Stimulated activated CD4-positive, alpha-beta T cell treated with anti-CD3 and anti-CD28 coated beads, Interleukin-1b, Interleukin-23, amount 100 ng/mL, for 48 hours (primary cell): ENCODE measurements at places on chromosomes 5 and 9.

GRCh38 chr5:93850311-93850710, 108.9 kb upstream of the POU5F2 start:
- DNase-seq, result no peak

DNA sequence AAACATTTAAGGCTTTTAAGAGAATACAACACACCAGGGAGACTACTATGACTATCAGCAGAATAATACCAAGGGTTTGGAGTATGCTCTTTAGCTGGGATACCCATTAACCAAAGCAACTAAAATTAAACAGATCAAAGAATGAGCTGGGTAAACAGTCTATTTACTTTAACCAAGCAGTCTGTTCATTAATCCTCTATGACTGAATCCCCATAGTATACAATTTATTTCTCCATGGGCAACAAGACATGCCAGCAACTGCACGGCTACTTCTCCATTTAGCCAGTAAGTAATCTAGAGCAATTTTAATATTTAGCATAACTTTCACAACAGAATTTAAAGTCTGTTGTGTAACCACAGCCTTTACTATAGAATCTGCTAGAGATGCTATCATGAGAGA, 77.6 kb downstream of the CDO1 start:
- no peak for DNase-seq

GRCh38 chr5:10480237-10480985, 38.7 kb downstream of the ROPN1L start:
- DNase-seq, result no peak

- no peak for DNase-seq
Measured at GRCh38 chr5:179233909-179234562, 111.2 kb downstream of the ADAMTS2 start.

DNA sequence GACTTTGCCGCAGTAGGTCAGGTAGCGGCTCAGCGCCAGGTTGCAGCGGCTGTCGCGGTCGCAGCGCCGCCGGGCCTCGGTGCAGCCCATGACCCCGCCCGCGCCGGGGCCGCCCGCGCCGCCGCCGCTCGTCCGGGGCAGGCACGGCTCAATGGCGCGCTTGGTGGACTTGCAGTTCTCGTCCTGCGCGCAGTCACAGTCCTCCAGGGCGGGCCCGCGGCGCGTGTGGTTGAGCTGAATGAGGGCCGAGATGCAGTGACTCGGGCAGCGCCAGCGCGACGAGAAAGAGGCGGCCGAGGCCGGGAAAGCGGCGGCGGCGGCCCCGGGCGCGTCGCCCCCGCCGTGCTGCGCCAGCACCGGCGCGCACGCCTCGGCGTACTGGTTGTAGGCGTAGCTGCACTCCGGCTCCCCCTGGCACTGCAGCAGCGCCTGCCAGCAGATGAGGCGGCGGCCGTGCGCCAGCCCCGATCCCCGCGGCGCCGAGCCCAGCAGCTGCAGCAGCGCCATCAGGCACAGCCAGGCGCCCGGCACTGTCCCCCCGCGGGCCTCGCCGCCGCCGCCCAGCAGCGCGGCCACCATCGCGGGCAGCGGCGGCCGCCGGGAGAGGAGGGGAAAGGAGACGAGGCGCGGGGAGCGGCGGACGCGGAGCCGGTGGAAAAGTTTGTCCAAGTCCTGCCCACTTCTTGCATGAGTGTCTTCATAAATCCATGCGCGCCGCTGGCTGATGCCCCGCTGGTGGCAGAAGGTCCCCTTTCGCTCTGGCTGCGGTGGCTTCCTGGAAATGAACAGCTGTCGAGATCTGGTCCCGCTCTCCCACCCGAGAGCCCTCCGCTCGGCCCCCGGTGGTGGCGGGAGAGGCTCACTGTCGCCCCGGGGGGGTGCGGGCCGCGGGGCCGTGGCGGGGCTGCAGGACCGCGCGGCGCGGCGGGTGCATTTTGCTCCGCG, 833 bp downstream of the GAS1 start:
- DNase-seq, result peak; percentile 62

DNA sequence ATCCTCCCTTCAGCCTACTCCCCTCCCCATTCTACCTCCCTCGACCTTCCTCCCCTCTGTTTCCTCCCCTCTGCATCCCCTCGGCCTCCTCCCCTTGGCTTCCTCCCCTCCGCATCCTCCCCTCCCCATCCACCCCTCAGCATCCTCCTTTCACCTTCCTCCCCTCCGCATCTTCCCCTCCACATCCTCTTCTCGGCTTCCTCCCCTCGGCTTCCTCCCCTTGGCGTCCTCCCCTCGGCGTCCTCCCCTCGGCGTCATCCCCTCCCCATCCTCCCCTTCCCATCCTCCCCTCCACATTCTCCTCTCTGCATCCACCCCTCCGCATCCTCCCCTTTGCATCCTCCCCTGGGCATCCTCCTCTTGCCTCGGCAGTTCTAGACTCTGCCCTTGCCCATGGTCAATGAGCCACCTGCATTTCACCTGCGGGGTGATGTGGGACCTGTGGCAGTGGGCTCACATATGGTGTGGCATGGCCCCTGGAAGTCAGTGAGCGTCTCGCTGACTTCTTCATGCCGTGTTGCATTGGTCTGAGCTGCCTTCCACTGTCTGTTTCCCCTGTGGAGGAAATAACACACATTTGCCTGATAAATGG, 113.0 kb downstream of the WNK2 start:
- DNase-seq, result no peak

DNA sequence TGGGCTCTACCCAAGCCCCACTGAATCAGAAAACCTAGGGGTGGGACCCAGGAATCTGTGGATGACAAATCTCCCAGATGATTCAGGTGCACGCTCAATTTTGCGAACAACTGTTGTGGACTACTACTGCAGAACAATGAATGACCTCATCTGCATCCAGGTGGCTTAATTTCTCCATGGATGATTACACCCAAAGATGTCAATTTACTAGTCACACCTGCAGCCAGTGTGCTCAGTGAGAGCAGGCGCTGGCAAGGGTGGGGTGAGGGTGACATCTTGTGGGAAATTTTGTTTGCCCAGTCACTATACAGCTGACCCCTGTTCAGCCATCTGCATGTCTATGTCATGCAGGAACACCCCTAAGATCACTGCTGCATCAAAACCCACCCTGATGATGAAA, 118.2 kb downstream of the ENTREP1 start:
- DNase-seq, result no peak

- no peak for DNase-seq
Measured at GRCh38 chr9:12859704-12860251, 85.0 kb downstream of the LURAP1L start.

- no peak for DNase-seq
Measured at GRCh38 chr5:135878156-135878620, 17.5 kb downstream of the IL9 start.

DNA sequence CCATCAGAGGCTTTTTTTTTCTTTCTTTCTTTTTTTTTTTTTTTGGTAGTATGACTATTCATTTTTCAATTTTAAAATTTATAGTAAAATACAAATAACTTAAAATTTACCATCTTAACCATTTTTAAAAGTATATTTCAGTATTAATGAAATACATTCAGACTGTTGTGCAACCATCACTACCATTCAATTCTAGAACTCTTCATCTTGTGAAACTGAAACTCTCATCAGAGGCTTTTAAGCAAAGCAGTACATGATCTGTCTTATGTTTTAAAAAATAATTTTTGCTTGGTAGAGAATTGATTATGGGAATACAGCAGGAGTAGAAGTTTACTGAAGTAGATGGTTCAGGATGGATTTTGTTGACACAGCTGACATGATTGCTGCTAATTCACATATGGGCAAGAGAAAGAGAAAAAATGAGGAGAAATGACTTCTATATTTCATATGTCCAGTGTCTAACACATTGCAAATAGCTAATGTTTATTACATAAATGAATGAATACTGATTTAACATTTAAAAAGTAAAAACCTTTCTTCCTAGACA, 13.4 kb downstream of the ELOVL7 start:
- no peak for DNase-seq

- no peak for DNase-seq
Measured at GRCh38 chr5:73942783-73943182, 316.8 kb downstream of the ARHGEF28 start.

- no peak for DNase-seq
Measured at GRCh38 chr5:15993334-15993733, 186.3 kb downstream of the MARCHF11 start.

GRCh38 chr9:90086101-90086511, 481.3 kb downstream of the GADD45G start:
- no peak for DNase-seq

- DNase-seq, result no peak
Measured at GRCh38 chr5:109053995-109054417, 306.3 kb downstream of the FER start.

GRCh38 chr9:79224672-79225433, 346.9 kb upstream of the TLE4 start:
- no peak for DNase-seq

DNA sequence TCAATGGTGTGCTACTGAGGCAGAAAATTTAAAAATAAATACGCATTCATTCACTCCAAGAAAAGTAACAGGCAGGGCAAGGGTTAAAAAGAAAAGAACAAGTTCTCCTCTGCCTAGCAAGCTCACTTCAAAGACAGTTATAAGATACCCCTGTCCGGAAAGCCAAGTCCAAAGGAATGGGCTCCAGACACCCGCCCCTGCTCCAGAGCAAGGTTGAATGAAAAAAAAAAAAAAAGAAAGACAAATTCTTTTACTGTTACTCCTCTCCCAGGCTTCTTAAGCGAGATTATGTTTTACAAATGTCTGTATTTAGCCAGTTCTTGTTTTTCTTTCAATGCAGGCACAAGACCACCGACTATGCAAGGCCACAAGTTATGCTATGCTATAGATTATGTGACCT, 9.1 kb upstream of the ANXA2R start:
- DNase-seq, result no peak

GRCh38 chr5:108762660-108763059, 15.0 kb downstream of the FER start:
- no peak for DNase-seq

GRCh38 chr5:175663186-175664184, 5.6 kb downstream of the HRH2 start:
- no peak for DNase-seq

GRCh38 chr5:163458778-163459385, 1.0 kb downstream of the NUDCD2 start:
- no peak for DNase-seq

DNA sequence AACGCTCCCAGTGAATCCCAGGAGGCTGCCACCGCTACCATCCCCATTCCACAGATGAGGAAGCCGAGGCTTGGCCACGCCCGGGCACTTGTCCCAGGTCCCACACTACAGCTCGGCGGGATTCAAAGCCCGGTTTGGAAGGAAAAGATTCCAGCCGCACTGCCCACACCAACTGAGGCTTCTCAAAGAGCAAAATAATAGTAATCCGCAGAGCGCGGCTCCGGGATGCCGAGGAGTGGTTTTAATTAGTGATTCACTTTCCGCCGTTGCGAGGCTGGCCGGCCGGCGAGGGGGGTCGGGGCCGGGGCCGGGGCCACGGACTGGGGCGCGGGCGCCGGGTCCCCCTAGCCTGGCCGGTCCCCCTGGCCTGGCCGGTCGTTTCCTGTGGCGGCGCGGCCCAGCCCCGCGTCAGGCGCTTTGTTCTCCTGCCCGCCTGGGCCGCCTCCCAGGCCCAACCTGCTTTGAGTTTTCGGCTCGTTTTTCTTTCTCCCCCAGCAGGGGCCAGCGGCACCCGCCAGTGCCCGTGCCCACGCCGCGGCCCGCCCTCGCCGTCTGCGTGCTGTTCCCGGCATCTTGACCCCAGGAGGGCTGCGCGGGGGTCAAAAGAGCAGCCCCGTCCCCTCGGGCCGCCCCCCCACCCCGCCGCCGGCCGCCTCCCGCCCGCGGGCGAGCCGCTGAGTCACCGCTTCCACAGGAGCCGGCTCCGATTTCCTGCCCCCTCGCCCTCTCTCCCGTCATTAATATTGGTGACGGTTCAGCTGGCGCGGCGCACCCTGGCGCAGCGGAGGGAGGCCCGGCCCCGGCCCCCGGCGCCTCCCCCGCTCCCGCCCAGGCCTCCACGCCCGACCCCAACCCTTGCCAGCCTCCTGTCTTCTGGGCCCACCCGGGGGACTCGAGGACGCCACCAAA, 31.2 kb downstream of the FGF18 start:
- DNase-seq, result peak; percentile 11
